ENCODE measurements at places on chromosomes 3 and 15. TPM values are rescaled to one million over a fixed set of nuclear protein-coding genes. Genes with fewer than 3 reads are reported as not detected.

CCDC32 gene
- 19.4 TPM for total RNA-seq

CLDN11 gene
- 2.1 TPM for total RNA-seq

FRMD5 gene
- total RNA-seq, result not detected

EXD1 gene
- total RNA-seq, result not detected

FBXW12 gene
- not detected for total RNA-seq

CFAP100 gene
- total RNA-seq, result not detected

CPLX3 gene
- total RNA-seq, result not detected

MESP1 gene
- 1.2 TPM for total RNA-seq

TLNRD1 gene
- total RNA-seq, result 16.6 TPM

CAPN3 gene
- 117 TPM for total RNA-seq

GCNT3 gene
- total RNA-seq, result not detected

ZDHHC19 gene
- total RNA-seq, result not detected

EFCAB12 gene
- total RNA-seq, result not detected

ANKDD1A gene
- total RNA-seq, result 3.6 TPM

RETNLB gene
- not detected for total RNA-seq

Data from suprapubic skin (tissue), 4 donors.